ENCODE measurements at places on chromosomes 7 and 10.

DNA sequence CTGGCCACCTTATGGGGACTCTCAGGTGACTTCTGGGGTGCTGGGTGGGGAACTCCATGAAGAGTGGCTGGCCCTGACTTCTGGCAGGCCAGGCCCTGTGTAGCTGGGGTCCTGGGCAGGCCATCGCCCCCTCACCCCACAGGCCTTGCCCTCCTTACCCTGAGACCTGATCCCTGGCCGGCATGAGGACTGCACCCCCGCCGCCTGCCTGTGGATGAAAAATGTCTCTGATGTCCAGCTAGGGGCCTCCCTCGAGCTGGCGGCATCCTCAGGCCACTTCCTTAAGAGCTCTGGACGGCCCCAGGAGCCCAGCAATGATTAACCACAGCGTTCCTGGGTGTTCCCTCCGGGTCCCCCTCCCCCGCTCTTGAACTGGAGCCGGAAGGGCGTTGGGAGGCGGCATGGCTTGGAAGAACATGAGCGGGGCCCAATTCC is 31.8 kb upstream of the SHH start:
- no peak for DNase-seq

GRCh38 chr10:12704488-12704887 is 297.0 kb downstream of the CCDC3 start:
- DNase-seq = no peak

GRCh38 chr7:34034728-34035127 is 129.4 kb downstream of the BMPER start:
- no peak for DNase-seq

DNA sequence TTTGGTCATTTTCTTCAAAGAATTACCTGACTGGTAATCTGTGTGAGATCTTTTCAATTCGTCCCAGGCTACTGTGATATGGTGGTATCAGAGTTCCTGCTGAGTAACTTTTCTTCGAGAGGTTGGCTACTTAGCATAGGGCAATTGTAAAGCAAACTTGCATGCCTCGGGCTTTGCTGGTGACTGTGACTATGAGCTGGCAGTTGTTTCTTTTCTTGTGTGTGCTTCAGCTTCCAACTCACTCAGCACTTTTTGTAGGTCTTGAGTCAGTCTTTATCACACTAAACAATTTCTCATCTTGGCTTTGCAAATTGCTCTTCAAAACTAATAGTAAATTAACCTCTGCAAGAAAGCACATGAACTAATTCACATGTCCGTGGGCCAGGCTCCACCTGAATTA is 44.3 kb downstream of the PRR15 start:
- DNase-seq = no peak

Data from NCI-H2081 treated with DMSO at 0.1 percent for 48 hours (cell line).